COLO829 (cell line): ENCODE measurements at places on chromosomes 1 and 21.

DNA sequence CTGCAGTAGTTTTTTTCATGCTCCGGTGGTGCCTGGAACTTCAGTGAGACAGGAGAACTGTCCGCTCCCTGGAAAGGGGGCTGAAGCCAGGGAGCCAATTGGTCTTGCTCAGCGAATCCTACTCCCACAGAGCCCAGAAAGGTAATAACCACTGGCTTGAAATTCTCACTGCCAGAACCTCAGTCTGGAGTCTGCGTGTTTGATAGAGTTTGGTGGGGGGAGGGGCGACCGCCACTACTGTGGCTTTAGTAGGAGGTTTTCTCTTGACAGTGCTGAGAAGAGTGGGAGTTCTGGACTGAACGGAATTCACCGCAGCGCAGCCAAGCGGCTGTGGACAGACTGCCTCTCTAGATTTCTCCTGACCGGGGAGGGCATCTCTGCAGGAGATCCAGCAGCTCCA lies 8.0 kb upstream of the OR2M3 start:
- peak; percentile 11 for DNase-seq

- DNase-seq = no peak
Measured at GRCh38 chr1:176939993-176940392, 224.5 kb downstream of the ASTN1 start.

GRCh38 chr1:8031176-8031785 lies 5.2 kb upstream of the ERRFI1 start:
- DNase-seq = no peak

DNA sequence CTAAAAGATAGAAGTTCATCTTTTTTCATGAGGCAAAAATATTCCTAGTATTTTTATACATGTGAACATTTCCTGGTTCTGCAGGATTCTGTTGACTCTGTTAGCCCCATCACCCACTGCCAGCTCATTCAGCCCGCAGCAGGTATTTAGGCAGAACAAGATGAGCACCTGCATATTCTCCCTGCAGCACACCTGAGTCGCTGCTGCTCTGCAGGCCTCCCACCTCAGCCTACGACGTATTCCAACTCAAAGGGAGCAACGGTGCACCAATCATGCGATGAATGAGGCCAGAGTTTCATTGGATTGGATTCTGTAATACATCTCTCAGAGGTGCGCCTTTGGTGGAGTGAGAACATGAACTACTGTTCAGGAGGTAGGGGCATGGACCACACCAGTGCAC lies 87.6 kb downstream of the CNIH3 start:
- DNase-seq = no peak

DNA sequence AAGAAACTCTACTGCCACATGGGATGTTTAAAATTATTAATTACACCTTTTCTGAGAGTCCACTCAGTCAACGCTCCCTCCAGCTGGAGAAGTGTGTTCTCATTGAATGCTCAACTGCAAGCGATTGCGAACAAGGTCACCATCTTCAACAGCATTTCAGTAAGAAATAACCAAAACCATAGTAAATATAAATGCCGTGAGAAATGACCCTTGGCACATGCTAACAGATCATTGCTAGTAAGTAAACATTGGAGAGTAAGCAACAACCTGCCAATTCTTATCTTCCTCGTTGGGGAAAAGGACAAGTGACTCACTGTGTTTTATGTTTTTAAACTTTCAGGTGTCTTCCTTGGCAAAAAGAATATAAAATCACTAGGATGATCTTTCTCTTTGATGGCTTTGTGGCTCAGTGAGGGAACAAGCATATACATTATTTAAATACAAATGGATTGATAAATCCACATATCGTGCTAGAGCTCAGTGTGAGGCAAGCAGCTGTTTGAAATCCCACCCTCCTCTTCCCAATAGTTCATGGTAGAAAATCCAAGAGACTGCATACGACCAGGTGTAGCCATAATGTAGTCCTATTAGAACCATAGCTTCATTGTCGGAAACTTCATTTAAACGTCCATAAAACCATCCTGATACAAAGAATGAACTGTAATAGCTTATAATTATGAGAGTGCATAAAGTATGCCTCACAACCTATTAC lies 214.6 kb downstream of the GRIK1 start:
- no peak for DNase-seq

- DNase-seq = no peak
Measured at GRCh38 chr1:47226839-47227215, 5.2 kb downstream of the TAL1 start.

GRCh38 chr1:25173809-25174340 lies 58.4 kb downstream of the SYF2 start:
- no peak for DNase-seq

DNA sequence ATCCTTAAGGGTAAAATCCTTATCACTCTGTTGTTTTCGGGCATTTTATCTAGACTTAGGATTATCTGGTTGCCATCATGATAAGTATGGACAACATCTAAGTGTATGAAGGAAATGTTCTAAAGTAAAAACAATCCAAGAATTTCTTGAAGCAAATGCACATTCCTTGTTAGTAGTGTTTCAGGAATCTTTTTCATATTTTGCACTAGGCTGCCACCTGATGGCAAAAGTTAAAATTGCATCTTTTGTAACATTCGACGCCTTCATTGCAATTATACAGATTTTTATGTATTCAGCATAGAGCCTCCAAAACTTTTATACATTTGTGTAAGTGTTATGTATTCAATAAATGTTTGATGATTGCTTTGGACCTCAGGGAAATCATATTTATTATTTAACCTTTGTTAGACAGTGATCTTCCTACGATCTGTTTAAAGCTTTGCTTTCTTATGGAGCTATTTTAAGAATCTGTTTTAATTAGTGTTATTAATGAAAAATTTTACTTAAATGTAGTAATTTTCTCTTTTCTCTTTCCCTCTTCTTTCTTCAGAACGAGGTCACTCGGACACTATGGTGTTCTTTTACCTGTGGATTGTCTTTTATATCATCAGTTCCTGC lies 49.4 kb upstream of the KIAA1614 start:
- DNase-seq = peak; percentile 63

DNA sequence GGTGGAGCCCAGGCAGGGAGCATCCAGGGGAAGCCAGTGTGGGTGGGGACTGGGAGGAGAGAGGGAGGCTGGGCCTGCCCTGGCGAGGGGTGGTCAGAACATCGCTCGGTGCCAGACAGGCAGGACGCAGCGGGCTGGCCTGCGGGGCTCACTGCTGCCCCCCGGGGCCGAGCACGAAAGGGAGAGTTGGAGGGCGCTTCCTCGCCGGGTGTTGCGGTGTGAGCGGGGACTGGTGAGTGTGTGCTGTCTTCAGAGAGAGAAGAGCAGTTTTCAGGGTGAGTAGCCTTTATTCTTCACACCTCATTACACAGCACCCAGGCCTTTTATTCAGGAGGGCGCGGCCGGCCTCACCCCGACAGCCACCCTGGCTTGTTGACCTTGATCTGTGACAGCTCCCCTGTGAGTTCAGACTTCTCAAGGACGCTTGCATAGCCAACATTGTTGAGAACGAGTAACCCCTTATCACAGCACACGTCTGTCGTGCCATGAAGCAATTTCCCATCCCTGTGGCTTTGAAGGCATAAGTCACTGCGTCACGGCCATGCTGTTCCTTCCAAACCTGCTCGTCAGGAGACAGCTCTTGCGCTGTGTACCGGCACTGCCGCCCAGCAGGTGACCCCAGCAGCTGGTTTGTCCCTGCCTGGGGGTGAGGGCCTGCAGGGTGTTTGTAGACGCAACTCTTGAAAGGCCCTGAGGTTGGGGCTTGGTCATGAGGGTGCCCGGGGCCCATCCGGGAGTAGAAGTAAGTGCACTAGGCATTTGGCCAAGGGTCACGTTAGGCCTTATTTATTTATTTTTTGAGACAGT lies 54.6 kb downstream of the PRKCZ start:
- no peak for DNase-seq

DNA sequence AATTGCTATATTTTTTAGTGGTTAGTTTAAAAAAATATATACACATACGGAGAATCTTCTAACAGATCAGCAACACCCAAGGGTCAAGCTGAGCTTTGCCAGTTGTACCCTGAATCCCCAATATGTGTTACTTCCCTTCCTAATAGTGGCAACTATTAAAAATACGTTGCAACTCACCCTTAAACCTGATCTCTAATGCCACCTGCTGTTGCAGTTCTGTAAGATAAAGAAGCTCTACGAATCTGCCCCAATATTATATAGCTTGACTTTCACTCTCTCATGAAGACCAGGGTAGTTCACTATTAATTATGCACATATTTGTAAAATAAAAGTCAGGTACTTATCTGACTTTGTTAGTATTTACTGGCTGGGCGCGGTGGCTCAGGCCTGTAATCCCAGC lies 58.4 kb downstream of the ASH1L start:
- peak; percentile 35 for DNase-seq

GRCh38 chr1:226100436-226101391 lies 38.2 kb downstream of the H3-3A start:
- DNase-seq = peak; percentile 83

DNA sequence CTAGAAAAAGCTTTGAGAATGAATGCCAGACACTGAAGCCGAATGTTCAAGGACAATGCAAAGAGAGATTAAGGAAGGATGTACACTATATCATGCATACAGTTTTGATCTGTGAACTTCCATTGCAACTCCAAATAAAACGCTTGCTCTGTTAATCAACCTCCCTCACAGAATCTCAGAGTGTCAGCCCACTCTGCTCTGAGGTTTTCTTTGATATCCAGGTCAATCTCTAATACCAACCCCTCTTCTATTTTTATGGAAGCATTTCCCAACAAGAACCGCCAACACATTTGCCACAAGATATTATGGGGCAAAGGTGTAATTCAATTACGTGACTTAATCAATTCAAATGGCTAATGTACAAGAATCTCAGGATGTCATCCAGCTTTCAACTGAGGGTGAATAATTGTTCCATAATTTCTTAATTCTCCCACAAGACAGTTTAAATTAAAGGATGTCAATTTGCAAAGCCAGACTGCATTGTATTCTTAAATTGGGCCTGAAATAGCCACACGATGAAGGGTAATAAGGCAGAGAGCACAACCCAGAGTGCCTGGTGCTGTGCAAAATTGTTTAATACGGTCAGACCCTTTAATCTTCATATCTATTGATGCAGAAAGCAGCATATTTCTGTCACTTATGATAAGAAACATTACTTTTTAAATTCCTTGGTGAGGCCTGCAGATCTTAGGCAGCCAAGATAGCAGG lies 459.2 kb upstream of the DAB1 start:
- DNase-seq = no peak
